T-helper 2 cell treated with Interferon-gamma antibody and Interleukin-4, amounts not matched to agents 100 ng/mL and 5 ng/mL, for 36 hours (primary cell): ENCODE measurements at places on chromosomes 1 and 21. TPM values are rescaled to one million over a fixed set of nuclear protein-coding genes. Genes with fewer than 3 reads are reported as not detected.

Gene LCE2A
- not detected in 2 replicates for total RNA-seq

Gene SPRR5
- not detected in 2 replicates for total RNA-seq

Gene PDE4B
- 15.6 and 16.9 TPM in 2 replicates for total RNA-seq

Gene DRAXIN
- total RNA-seq, result 0.09 and 0.11 TPM in 2 replicates

Gene PDXK
- total RNA-seq, result 88.9 and 92.4 TPM in 2 replicates

Gene JAK1
- total RNA-seq, result 156 and 165 TPM in 2 replicates

Gene KIRREL1
- total RNA-seq, result not detected in 2 replicates

Gene ATP1A4
- not detected in 2 replicates for total RNA-seq

Gene FABP3
- not detected in 2 replicates for total RNA-seq
